PC-9 (cell line): ENCODE measurements at places on chromosomes 3 and 15. TPM values are rescaled to one million over a fixed set of nuclear protein-coding genes. Genes with fewer than 3 reads are reported as not detected.

- DNase-seq: no peak
Observed at GRCh38 chr15:48710952-48711495, 65.5 kb upstream of the FBN1 start.

DNA sequence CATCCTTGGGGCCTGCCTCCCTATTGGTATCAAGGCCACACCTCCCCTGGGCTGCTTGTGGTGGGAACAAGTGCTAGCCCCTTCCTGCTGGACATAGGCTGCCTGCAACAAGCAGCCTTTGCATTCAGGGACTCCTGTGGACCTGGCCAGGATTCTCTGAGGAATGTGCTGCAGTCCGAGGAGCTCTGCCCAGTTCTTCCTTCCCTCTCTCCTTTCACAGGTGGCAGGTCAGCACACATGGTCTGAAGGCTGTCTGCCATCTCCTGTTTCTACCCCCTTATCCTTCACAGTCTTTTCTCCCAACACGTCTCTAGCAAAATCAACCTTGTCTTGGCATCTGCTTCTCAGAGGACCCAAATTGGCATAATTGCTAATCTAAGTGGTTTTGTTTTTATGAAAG lies 97.0 kb upstream of the LIPC start:
- no peak for DNase-seq

DNA sequence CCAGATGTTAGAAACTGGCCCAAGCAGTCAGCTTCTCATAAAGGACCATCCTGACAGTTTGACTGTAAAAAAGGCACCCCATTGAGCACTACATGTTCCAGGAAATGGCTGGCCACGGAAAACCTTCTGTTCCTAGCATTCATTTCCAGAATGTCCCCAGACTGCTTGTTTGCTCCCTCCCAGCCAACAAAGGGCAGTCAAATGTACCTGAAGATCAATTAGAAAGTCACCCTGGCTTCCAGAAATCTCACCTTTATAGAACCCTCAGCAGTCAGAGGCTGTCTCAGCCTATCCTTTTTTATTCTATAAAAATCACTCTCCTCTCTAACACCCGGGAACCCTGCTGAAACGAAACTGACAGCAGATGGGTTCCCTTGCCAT lies 784 bp upstream of the SAMMSON start:
- DNase-seq: no peak

Gene CFAP100
- total RNA-seq: not detected in 2 replicates

GRCh38 chr3:124413989-124414598 lies 316.2 kb upstream of the UMPS start:
- no peak for DNase-seq

- DNase-seq: no peak
Observed at GRCh38 chr3:12869035-12869621, 27.8 kb upstream of the RPL32 start.

DNA sequence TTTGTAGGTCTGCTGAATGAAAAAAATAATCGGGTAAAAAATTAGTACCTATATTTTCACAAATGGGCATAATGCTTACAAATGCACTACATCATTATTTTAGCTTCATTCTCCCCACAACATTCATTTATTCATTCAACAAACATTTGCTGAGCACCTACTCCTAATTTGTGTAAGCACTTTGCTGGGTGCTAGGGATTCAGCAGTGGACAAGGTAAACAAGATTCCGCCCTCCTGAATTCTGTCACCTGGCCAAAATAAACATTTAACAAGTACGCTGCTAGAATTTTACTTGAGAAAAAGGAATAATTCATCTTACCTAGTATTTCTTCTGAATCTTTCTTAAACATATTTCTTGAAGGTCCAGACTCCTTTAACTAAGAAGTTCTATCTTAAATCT lies 72.1 kb downstream of the TIGIT start:
- no peak for DNase-seq

DNA sequence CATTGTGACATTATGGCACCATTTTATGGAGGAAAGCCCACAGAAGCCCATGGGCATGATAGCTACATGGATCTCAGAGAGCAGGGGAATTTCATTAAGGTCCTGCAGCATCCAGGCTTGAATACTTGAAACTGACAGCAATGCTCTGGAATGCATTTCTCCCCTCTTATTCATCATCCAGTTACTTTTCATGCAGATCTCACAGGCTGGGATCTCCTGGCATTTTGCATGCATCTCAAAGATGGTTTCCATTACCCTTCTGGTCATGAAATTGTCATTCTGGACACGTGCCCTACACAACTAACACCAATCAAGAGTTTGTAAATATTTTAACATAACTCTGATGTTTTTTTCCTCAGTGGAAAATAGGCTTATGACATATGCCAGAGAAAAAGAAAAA lies 32.4 kb downstream of the VGLL3 start:
- DNase-seq: no peak
